Stimulated activated CD4-positive, alpha-beta T cell treated with anti-CD3 and anti-CD28 coated beads, Interleukin-12 subunit alpha, Interleukin-12 subunit beta, amount 100 ng/mL, for 48 hours (primary cell): ENCODE measurements at places on chromosomes 16 and 17.
A peak's percentile ranks its signal among the peaks of the same experiment; 100 is the strongest.

- DNase-seq: no peak
These were observed 5.8 kb downstream of the DNAAF1 start for GRCh38 chr16:84150926-84151325.

- DNase-seq: no peak
These were observed 320.1 kb downstream of the CBLN1 start for GRCh38 chr16:48961546-48961945.

- no peak for DNase-seq
These were observed 2.3 kb downstream of the TP53 start for GRCh38 chr17:7684851-7685532.

GRCh38 chr17:29124135-29124924 is 55.9 kb downstream of the MYO18A start:
- no peak for DNase-seq

DNA sequence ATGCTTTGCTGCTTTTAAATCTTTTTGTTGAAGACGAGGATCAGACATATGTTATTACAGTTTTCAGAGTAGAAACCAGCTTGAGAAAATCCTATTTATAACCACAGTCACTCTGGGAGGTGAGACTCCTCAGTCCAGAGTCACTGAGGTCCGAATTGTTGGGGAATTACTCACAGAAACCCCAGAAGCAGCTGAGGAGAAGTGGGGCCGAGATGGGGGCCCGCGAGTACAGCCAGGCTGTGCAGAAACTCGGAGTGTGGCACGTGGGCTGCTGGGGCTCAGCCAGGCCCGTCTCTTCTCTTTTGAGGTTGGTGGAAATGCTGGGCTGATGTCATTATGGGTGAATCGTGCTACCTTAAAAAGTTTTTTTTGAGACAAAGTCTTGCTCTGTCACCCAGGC is 14.4 kb upstream of the GNG13 start:
- DNase-seq: no peak

DNA sequence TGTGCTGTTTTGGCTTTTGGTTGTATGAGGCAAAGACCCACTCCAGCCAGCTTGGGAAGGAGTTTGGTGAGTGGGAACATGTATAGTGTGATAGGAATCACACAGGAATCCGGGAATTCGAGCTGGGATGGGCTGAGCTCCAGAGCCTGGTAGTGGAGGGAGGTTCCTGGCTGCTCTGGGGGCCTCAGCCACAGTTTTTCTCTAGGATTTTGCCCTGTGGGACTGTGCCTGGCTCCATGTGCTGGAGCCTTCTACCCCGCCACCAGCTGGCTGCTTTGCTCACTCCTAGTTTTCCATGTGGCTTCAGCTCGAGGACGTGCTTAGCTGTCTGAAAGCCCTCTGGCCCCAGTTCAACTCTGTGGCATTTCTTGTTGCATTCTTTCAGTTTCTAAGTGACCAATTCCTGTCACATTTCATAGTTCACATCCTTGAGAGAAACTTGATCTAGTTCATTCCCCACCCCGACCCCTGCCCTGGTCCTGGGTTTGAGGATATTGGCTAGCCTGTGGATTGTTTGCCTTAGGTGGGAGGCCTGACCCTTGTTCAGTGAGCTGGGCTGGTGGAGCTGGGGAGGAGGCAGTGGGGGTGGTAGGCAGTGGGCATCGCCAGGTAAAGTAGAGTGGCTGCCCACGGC is 5.0 kb downstream of the SEC14L1 start:
- no peak for DNase-seq

DNA sequence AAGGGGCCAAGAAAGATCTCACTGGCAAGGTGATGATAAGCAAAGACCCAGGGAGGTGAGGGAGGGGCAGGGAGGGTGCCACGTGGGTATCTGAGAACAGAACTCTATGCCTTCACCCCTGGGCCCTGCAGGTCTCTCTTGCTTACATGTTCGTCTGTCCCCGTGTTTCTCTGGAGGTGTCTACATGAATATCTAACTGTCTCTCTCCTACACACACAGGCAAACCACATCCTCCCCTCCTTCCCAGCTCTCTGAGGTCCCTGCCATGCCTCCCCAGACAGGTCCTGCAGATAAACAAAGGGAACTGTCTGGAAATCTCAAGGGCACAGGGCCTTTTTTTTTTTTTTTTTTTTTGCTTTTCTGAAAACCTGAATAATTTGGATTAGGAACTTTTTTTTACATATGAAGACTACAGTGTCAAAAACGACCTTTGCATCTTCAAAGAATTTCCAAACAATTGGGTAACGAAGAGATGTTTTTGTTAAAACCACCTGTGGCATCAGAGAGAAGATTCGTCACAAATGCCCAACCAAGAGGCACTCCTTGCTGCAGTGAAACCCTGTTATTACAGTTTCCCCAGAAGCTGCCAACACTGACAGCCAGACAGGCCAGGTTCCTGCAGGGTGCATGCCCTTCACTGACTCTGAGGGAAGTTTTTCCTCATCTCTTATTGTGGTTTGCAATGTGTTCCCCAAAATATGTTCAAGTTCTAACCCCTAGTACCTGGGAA is 17.8 kb downstream of the PLLP start:
- no peak for DNase-seq

DNA sequence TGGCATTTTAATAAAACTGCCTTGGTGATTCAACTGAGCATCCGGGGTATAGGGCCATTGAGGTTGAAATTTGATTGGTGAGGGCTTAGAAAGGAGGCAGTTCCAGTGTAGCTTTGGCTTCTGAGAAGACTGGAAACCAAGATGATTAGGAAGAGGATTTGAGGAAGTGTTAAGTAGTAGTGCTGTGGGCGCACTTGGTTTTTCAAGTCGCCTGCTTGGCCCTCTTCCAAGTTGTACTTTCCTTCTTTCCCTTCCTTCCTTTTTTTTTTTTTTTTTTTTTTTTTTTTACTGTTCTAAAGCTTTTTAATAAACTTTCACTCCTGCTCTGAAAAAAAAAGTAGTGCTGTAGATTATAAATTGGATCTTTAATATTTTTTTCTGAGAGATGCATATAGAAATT is 320.5 kb downstream of the UTP18 start:
- no peak for DNase-seq

DNA sequence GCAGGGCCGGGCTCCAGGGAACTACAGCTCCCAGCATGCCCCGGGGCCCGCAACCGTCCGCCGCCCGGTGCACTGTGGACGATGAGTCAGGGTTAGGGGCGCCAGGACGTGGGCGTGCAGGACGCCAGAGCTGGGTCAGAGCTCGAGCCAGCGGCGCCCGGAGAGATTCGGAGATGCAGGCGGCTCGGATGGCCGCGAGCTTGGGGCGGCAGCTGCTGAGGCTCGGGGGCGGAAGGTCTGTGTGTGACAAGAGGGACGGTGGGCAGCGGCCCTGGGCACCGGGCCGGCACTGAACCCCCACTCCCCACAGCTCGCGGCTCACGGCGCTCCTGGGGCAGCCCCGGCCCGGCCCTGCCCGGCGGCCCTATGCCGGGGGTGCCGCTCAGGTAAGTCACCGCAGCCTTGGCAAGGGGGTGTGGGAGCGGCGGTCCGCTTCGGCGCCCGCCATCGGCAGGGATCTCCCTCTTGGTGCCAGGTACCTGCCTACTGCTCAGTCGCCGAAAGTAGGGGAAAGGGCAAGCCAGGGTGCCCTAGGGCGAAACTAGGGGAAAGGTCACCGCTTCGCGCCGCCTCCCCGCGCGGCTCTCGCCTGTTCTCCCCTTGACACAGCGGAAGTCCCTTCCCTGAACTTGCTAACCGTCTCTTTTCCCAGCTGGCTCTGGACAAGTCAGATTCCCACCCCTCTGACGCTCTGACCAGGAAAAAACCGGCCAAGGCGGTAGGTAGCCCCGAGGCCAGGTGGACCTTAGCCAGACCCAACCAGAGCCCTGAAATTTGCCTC is at the start of the genes ACADVL and DLG4:
TSS of gene ACADVL (plus strand) at position 127 of the 781 bp plus-strand sequence. CDS start at position 174, 47 bp downstream.
TSS of gene DLG4 (minus strand) at position 25 of the 781 bp plus-strand sequence.
- DNase-seq: peak; percentile 80

- DNase-seq: peak; percentile 90
These were observed 9.9 kb upstream of the RAP1GAP2 start for GRCh38 chr17:2786176-2786881.

DNA sequence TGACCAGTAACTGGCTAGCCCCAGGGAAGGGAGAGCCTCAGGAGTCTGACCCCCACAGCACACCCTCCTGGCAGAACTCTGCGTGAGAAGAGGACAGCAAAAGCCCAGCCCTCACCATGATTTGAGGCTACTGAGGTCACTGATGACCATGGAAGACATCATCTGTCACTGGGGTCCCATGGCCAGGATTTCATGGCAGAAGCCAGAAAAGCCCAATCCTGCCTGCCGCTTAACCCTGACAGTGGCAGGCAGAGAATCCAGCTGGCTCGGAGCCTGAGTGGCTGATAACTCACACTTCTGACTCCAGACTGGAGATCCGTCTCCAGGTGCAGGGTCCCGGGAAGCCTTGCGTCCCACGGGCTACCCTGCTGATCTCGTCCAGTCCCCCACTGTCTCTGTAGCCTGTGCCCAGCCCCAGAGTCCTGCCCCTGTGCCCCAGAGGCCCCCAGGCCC is 17.5 kb downstream of the GRIN2C start:
- no peak for DNase-seq

DNA sequence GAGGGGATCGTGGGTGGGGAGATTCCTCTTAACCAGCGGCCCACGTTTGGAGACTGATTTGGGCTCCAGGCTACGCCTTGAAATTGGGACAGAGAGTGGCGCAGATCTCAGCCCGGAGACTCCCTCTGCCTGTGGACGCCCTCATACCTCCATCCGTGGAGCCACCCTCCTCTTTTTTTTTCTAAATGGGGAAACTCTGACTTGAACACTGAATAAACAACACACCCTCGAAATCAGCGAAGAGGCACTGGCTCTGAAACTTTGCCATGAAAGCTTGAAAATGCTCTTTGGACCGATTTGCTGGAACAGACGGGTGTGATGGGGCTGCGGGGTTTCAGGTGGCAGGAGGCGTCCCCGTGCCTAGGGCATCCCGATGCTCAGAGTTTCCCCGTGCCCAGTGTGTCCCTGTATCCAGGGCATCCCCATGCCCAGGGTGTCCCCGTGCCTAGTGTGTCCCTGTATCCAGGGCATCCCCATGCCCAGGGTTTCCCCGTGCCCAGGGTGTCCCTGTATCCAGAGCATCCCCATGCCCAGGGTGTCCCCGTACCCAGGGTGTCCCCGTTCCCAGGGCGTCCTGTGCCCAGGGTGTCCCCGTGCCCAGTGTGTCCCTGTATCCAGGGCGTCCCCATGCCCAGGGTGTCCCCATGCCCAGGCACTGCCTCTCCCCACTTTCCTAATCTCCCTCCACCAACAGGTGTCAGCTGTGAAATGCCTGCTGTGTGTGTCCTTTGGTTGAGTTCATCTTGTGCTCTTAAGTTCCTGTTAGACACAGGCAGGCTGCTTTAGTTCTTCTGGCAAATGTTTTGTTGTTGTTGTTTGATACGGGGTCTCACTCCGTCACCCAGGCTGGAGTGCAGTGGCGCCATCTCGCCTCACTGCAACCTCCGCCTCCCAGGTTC is 187.0 kb downstream of the SEC14L1 start:
- DNase-seq: no peak

DNA sequence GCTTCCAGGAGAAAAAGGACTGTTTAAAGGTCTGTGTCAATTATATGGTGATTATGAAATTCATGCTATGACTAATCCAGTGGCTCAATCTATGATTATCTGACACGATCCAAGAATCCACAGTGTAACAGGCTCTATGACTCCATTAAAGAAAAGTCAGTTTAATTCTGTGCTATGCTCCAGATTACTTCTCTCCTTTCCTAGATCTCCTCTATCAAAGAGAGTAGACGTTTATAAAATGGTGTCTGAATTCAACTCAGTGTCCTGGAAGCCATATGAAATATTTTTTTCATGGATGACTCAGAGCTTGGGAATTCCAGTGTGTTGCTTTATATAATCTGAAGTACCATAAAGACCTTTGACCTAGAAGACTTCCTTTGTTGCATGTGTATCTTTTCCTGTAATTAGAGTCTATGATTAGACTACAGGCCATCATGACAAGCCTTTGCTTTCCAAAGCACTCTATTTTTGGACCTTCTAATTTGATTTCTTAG is 27.0 kb upstream of the NF1 start:
- DNase-seq: no peak

- no peak for DNase-seq
These were observed 20.2 kb upstream of the GNG13 start for GRCh38 chr16:820748-821147.

- DNase-seq: no peak
These were observed 12.2 kb upstream of the WNT9B start for GRCh38 chr17:46839211-46839610.

GRCh38 chr17:49616601-49617131 is 41.0 kb downstream of the NXPH3 start:
- DNase-seq: no peak

- DNase-seq: no peak
These were observed 6.9 kb downstream of the SALL1 start for GRCh38 chr16:51144203-51144602.

DNA sequence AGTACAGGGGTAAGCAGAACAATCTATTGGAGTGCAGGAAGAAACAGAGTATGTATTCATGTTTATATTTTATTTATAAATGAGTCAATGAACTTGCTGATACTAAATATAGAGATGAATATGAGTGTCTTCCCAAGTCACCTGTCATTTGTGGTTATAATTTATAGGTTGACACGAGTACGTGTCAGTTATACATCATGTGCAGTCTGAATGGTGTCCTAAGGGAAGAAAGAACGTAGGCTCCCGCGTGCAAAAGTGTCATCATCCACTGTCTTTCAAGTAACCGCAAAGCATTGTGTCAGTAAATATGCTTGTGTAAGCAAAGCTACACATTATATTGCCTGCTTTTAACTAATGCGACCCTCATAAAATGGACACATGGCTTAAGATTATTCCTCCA is 786.1 kb downstream of the KCNJ2 start:
- DNase-seq: no peak

- DNase-seq: no peak
These were observed 18.1 kb upstream of the KRT17 start for GRCh38 chr17:41642252-41643156.
